GM23338 (cell line): ENCODE measurements at places on chromosomes 3 and 15.

GRCh38 chr3:188918093-188918492 lies 253.7 kb upstream of the TPRG1 start:
- no peak for DNase-seq

DNA sequence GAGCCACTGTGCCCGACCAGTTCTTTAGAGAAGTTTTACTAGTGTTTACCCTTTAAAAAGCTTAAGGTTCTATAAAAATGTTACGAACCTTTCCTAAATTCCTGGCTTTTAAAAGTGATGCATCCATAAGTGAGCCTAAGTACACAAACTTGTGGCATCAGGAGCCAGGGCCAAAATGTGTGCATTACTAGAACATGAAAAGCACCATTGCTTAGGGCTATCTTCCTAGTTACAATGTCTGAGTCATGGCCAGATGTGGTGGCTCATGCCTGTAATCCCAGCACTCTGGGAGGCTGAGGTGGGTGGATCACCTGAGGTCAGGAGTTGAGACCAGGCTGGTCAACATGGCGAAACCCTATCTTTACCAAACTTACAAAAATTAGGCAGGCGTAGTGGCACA lies 39.9 kb downstream of the LEO1 start:
- DNase-seq, result no peak

DNA sequence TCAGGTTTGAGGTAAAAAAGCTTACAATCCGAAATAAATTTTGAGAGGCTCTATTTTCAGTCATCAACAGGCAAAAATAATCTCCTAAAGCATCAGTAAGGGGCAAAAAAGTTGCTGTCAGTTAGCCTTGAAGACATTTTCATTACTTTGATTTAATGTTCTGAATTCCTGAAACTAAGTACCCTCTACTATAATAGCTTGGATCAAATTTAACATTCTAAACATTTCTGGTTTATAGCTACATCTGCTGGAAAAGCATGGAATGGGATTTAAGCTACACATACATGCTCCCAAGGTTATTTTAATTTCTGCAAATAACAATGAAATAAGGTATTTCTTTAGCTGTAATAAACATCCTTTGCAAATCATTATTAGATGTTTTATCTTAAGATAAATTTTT lies 245.4 kb downstream of the ULK4 start:
- no peak for DNase-seq

- no peak for DNase-seq
These were observed 27.5 kb upstream of the DENND4A start for GRCh38 chr15:65819563-65819960.
